ENCODE measurements at places on chromosomes 16 and 17.
A peak's percentile ranks its signal among the peaks of the same experiment; 100 is the strongest.

- DNase-seq, result no peak
Measured at GRCh38 chr16:54424043-54424451, 137.5 kb upstream of the IRX3 start.

GRCh38 chr16:57694725-57695679 is at the start of gene DRC7:
Gene DRC7 (plus strand): TSS chr16:57694806. CDS start chr16:57697950, 3,144 bp downstream.
- peak; percentile 13 for DNase-seq

DNA sequence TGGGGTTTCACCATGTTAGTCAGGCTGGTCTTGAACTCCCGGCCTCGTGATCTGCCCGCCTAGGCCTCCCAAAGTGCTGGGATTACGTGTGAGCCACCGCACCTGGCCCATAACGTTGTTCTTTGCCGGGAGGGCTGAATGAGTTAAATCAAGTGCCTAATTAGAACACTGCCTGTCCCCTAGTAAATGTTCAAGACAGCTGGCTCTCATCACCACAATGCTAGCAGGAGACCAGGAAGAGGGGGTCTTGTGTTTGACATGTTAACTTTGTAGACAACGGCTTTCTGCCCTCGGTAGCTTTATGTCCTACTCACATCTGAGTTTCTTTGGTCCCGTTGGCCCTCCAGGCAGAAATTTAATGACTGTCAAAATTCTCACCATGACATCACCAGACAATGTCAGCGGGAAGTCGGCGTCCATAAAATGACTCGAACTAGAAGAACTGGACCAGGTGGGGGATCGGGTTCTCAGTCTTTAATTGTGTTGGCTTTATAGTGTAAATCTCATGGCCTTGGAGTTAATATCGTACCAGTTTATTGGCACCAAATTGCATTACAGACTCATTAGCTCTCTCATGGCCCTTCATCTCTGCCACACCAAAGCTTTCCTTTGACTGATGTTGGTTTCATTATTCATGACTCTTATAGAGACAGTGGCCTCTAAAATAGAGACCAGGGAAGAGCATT is 11.4 kb upstream of the ITPRIPL2 start:
- DNase-seq, result no peak

GRCh38 chr17:12995106-12995895 is 22.5 kb downstream of the ELAC2 start:
- DNase-seq, result no peak

- DNase-seq, result no peak
Measured at GRCh38 chr16:89013111-89013510, 36.1 kb upstream of the CBFA2T3 start.

GRCh38 chr17:74148446-74148845 is 55.0 kb upstream of the RPL38 start:
- DNase-seq, result no peak

GRCh38 chr17:30519707-30520106 is 42.5 kb downstream of the GOSR1 start:
- peak; percentile 88 for DNase-seq

DNA sequence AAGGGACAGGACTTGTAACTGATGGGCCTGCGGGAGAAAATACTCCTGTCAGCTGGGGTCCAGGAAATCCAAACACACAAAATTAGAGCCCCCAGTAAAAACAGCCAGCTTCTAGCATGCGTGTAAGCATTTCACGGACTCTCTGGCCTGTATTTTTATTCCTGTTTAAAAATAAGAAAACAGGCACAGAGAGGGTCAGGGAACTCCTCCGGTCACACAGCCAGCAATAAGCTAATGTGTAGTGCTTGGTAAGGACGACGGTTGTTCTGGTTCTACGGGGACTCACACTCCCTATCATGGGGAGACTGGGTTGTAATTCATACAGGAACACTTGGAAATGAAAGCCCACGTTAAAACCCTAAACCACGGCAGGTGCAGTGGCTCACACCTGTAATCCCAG is 1.5 kb upstream of the TCF25 start:
- no peak for DNase-seq

DNA sequence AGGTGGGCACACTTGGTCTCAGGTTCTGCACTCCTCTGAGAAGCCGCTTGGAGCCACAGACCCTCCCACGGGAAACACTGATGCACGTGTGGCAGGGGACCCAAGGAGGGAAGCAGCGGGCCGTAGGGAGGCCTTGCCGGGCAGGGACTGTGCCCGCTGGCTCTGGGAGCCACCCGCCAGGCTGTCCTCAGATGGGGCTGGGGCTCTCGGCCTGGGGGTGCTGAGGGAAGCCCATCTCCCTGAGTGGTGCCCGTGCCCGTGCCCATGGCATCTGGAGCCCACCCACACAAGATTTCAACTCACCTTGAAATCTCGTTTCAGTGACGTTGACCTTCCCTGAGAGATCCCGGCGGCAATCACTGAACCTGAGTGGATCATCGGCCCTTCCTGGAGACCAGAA is 12.6 kb upstream of the CCDC154 start:
- DNase-seq, result no peak

DNA sequence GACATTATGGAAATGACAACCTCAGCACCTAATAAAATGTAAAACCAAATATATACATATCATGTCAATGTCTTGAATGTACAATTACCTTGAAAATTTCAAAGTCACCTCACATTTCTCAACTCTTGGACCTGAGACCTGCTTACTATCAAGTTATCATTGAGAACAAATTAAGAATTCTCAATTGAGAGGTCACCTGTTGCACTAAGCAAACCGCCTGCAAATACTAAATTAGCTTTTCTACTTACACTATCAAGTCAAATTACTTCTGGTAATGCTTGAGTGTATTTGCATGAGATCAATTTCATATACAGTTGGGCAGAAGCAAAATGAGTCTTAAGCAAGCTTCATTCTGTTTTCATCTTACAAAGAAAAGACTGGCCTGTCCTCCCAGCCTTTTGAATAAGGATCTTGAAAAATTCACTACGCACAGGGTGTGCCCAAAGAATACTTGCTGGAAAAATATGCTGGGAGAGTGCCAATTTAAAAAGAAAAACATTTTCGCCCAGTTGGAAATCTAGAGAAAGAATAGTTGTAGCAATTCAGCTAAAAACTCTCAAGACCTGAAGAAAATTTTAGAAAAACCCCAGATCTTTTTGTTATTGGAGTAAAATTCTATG is 35.7 kb downstream of the KANSL1 start:
- DNase-seq, result peak; percentile 43

DNA sequence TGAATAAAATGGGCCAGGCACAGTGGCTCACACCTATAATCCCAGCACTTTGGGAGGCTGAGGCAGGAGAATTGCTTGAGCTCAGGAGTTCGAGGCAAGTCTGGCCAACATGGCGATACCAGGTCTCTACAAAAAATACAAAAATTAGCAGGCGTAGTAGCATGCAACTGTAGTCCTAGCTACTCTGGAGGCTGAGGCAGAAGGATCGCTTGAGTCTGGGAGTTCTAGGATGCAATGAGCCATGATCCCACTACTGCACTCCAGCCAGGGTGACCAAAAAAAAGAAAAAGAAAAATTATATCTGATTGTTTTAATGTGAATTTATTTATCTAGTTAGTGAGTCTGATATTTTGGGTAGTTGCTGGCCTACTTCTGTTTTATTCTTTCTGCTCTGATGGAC is 7.0 kb downstream of the IL34 start:
- no peak for DNase-seq

DNA sequence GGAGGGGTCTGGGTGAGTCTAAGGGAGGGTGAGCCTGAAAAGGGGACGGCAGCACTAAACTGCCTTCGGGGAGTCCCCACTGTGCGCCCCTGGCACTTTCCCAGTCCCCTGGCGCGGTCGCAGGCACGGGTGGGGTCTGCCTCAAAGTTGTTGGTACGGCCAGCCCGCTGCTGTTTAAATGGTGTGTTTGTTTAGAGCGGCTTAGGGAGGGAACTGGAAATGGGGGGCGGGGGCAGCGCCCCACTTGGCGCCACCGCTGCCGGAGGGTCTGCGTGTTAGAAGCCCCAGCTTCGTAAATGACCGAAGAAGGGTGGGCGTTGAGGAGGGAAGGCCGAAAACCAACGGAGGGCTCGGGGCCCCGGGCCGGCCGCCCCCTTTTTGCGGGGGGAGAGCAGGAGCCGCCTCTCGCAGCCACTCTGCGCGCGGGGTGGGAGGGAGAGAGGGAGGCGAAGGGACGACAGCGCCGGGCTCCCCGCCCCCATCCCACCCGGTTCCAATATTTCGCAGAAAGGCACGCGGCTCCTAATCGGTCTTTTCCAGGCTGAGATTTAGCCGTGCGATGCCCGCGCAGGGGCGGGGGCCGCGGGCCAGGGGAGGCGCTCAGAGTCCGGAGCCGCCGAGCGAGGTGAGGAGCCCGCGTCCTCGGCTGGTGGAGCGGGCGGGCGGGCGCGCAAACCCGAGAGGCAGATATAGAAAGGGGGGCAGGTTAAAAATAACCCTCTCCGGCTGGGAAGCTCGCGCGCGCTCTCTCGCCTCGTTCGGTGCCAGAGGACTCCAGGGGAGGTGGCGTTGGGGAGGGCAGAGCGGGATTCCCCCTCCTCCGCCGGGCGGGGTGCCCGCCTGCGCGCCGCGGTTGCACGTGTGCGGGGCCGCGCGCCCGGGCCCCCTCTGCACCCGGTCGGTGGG is 54.9 kb downstream of the SREBF1 start:
- DNase-seq, result no peak

DNA sequence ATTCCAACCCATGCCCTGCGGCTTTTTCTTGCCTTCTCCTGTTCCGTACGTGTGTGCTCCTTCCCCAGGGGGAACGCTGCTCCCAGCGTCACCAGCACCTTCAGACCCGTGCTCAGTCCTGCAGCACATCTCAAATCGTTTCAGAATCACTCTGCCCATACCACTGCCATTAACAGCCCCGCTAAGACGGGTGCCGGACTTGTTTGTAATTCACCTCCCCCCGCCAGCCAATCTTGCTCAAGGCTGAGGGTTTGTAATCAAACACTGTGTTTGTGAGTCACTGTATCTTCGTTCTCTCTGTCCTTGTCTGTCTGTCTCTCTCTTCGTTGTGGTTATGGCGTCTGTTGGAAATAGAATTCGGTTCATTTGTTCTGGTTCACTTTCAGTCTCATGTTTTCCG is 17.3 kb downstream of the CARD14 start:
- no peak for DNase-seq

- DNase-seq, result no peak
Measured at GRCh38 chr17:41681776-41682175, 6.9 kb upstream of the EIF1 start.

DNA sequence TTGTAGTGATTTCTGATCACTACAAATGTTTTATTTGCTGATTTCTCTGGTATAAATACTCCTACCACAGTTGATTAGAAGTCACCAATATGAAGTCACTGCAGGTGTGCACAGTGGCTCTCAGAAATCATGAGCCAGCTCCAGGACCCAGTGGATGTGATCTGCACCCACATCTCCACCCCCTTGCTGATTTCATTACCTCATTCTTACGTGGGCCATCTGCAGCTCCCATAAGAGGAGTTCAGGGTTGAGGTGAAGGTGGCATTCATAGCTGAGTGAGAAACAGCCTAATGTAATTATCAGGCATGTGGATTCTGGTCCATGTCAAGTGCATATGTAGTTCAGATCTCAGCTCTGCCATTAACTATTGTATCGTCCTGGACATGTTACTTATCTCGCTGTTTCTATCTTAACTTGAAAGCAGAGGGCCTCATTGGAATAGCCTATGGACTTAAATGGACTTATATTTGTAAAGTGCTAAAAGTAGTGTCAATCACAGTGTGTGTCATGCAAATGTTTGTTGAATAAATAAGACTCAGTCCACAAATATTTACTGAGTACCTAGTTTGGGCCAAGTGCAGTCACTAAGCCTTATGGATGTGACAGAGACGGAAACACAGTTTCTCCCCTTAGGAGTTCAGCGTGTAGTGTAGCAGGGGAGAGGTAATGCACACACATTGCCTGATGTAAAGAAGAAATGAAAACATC is 40.7 kb upstream of the ZKSCAN2 start:
- DNase-seq, result no peak

DNA sequence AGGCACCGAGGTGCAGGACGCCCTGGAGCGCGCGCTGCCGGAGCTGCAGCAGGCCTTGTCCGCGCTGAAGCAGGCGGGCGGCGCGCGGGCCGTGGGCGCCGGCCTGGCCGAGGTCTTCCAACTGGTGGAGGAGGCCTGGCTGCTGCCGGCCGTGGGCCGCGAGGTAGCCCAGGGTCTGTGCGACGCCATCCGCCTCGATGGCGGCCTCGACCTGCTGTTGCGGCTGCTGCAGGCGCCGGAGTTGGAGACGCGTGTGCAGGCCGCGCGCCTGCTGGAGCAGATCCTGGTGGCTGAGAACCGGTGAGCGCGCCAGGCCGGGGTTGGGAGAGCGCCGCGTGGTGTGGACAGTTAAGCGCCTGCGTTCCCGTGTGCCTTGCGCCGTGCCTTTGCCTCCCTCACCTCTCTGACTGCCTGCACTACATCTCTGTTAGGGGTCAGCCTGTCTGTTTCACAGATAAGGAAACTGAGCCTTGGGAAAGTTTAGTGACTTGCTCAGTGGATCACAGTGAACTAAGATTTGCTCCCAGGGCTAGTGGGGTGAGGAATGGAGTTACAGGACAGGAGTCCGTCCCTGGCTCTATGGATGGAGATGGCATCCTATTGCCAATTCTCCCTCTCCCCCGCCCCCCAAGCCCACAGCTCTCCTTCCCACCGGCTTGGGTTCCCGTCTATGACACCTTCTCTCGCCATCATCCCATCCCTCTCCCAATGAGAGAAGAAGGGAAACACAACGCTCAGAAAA is 880 bp downstream of the SARM1 start:
- DNase-seq, result no peak

GRCh38 chr16:72876221-72876620 is 171.7 kb downstream of the ZFHX3 start:
- peak; percentile 47 for DNase-seq

GRCh38 chr17:74288785-74289184 is 14.8 kb downstream of the DNAI2 start:
- no peak for DNase-seq

- no peak for DNase-seq
Measured at GRCh38 chr17:73513426-73513825, 130.8 kb downstream of the SDK2 start.

- DNase-seq, result peak; percentile 91
Measured at GRCh38 chr17:73311781-73312641, at the start of gene CDC42EP4. Gene CDC42EP4 (minus strand): TSS chr17:73312001. CDS start chr17:73286500, 25,501 bp downstream.

GRCh38 chr16:11556214-11556819 is 30.4 kb downstream of the LITAF start:
- no peak for DNase-seq

DNA sequence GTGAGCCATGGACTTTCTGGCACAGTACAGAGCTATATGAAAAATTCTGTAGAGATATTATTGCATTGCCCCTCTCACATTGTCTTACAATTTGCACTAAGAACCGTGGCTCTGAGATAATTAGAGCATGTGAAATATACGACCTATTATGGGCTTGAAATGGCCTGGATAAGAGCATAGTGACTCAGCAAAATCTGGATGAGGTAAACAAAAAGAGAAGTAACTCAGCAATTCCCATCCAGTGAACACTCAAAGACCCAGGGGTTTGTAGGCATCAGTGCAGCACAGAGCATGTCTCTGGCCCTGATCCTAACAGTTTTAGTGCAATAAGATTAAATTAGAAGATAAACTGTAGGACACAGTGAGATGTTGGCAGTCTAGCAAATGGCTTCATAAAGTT is 317.2 kb upstream of the MYOCD start:
- DNase-seq, result no peak

- DNase-seq, result no peak
Measured at GRCh38 chr17:51124640-51125503, 4.2 kb upstream of the SPAG9 start.

GRCh38 chr16:66603537-66604375 is 748 bp upstream of the CMTM3 start:
- DNase-seq, result no peak

- no peak for DNase-seq
Measured at GRCh38 chr17:51908841-51909537, 249.5 kb downstream of the CA10 start.

GRCh38 chr16:30834130-30834740 is 47.2 kb upstream of the ZNF629 start:
- DNase-seq, result no peak

Measured in fibroblast of the conjunctiva (primary cell).